ENCODE measurements at places on chromosomes 1 and 21.

- no peak for DNase-seq
Observed at GRCh38 chr1:154735804-154736168, 127.8 kb upstream of the ADAR start.

GRCh38 chr1:207797229-207797973 is 45.5 kb downstream of the CD46 start:
- peak; percentile 38 for DNase-seq

DNA sequence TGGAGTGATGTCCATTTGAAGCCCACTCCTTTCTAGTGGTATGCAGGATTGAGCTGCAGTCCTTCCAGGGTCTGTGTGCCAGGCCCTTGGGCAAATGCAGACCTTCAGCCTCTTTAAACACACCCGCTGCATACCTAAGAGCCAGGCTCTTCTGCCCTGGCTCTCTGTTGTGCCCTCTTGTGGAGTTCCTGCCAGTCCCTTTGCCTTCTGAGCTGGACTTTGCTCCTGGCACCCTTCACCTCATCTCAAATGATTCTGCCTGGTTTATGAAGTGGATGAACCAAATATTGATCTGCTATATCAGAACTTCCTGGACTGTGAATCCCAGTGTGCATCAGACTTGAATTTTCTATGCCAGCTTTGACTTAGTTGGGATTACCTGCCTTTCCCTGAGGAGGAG is 158.8 kb downstream of the URB2 start:
- DNase-seq: no peak

- DNase-seq: no peak
Observed at GRCh38 chr1:200233393-200233792, 176.4 kb downstream of the ZNF281 start.

- no peak for DNase-seq
Observed at GRCh38 chr1:10252508-10252907, 42.1 kb downstream of the KIF1B start.

DNA sequence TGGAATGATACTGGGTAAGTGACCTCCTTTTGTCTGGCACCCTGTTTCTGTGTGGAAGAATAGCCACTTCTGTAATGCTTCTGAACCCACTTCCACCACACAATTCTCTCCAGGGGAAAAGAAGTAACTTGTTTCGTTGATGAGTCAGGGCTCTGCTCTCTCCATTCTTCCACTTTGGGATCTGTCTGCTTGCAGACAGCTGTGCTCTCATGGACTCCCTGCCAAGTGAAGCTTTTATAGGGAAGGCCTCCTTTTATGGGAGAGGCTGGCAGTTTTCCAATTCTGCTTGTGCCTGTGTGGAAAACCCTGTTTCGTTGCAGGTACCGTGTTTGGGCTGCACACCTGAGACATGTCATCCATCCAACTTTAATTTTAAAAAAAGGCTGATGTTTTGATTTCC is 130.7 kb downstream of the GIPC2 start:
- peak; percentile 15 for DNase-seq

DNA sequence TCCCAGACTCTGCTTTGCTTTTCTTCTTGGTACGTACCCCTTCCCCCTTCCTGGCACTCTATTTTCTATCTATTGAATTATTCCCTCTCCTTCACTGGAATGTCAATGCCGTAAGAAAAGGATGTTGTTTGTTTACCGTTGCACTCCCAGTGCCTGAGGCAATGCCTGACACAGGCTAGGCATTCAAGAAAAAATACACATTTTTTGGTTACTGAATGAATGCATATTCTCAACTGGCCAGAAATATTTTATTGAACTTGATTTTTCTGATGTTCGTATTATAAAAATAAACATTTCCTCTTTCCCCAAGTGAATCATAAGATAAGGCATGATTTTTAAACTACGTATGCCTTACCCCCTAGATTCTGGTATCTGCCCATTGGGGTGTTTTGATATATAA is 41.2 kb downstream of the GNG12 start:
- no peak for DNase-seq

DNA sequence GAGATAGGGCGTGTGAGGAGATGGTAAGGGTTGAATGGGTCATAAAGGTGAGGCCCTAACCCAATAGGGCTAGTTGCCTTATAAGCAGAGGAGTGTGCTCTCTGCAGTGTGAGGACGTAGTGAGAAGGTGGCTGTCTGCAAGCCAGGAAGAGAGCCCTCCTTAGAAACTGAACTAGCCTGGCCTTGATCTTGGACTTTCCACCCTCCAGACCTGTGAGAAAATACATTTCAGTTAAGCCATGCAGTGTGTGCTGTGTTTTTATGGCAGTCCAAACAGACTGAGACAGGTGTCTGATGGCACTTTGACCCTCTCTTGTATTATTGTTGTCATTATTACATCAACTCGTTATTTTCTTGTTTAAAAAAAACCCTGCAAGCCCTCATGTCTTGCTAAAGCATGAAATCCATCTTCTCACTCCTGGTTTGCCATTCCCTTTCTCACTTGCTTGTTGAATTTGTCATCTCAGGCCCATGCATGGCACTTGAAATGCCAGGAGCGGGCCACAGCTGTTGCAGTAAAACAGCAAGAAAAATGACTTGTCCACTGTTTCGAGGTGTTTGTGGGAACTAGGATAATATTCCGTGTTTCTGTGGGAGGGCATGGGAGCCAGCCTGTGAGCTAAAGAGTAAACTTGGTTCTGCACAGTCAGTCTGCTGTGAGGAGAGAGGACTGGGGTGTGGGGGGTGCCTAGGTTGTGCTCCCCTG is 78.6 kb downstream of the STUM start:
- DNase-seq: no peak

GRCh38 chr21:38496224-38496623 is 2.1 kb downstream of the ERG start:
- no peak for DNase-seq

DNA sequence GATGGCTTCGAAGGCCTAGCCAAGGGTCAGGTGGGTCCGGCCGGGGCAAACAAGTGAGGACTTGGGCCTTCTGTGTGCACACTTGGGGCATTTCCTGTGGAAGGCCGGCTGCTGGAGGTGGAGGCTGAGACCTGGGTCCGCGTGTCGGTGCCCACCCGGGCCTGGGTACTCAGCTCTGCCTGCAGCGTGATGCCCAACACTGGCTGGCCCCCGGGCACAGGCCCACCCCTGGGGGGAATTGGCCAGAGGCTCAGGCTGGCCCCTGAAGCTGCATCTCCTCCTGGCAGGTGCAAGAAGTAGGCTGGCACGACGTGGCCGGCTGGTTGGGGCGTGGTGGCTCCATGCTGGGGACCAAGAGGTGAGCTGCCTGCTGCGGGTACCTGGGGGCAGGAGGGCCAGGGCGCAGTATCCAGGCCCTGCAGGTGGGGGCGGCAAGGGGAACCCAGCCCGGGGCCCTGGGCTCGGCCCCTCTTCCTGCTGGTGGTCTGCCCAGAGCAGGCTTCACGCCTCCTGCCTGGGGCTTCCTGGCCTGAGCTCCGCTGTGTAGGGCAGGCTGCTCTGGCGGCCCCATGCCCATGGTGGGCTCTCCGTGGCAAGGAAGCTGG is 17.2 kb downstream of the CFAP410 start:
- no peak for DNase-seq

DNA sequence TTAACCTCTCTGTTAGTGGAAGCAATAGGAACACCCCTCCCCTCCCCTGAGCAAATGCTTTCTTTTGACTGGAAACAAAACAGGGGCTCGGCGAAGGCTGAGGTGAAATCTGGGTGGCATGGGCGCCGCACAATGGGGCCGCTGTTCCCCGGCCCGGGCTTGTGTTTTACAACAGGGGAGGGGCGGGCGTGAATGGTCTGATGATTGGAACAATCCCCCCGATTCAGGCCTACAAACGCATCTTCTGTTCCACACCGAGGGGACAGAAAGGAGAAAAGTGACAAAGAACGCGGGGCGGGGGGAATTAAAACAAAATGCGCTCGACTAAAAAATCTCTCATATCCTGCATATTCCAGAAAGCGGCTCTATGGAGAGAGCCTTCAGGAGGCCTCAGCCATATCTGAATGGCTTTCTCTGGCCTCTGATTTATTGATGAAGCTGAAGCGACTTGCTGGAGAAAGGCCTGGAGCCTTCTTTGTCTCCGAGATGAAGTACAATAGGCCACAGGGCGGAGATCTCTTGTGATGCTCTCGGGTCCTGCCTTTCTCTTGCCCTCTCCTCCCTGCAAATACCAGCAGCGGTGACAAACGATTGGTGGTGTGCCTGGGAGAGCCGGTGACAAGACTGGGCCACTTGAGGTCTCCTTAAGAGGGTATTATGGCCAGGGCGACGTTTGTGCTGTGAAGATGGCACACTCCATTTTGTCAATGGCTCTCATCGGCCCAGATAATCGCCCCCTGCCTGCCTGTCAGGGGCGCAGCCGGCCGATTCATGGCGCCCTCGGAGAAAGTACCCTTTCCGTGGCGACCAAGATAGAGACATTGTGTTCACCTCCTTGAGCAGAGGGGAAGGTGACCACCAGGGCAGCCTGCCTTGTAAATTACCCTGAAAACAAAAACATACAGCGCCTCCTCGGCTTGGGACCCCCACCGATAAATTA is 47.1 kb upstream of the OLIG2 start:
- DNase-seq: no peak

GRCh38 chr21:35256468-35256988 is 207.4 kb upstream of the RUNX1 start:
- peak; percentile 91 for DNase-seq

DNA sequence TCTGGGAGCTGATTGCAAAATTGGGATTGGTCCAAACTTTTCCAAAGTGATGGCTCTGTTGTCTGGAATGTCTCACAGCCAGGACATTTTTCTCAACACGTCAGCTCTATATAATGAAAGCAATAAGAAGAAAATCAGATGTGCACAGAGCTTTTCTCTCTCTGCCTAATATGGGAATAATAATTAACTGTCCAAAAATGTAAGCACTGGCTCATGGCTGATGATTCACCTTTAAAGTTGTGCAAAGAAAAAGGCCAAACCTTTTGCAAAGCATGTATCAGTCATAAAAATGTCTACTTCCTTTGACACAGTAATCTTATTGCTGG is 30.4 kb downstream of the ZNF281 start:
- DNase-seq: no peak

DNA sequence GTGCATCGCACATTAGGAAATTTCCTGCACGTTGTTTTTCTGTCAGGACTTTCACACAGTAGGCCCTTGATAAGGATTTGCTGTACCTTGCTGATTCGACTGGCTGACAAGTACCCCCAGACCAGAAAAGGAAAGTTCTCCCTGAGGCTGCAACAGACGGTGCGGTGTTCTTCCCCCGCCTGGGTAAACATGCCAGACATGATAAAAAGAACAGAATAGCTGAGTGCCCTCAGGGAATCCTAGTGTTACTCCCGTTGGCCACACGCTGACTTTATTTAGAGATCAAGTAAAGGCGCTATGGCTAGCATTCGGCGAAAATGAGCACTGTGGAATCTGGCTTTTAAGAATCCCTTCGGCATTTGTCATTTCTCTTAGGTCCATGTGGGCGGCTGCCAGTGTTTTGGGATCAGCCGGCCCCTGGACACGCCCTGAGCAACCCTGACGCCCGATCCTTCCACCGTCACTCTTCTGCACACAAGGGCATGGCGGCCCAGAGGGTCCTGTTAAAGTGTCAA is 607.7 kb downstream of the KIF26B start:
- DNase-seq: no peak

GRCh38 chr1:109631513-109632505 is 12.2 kb downstream of the AMPD2 start:
- no peak for DNase-seq

DNA sequence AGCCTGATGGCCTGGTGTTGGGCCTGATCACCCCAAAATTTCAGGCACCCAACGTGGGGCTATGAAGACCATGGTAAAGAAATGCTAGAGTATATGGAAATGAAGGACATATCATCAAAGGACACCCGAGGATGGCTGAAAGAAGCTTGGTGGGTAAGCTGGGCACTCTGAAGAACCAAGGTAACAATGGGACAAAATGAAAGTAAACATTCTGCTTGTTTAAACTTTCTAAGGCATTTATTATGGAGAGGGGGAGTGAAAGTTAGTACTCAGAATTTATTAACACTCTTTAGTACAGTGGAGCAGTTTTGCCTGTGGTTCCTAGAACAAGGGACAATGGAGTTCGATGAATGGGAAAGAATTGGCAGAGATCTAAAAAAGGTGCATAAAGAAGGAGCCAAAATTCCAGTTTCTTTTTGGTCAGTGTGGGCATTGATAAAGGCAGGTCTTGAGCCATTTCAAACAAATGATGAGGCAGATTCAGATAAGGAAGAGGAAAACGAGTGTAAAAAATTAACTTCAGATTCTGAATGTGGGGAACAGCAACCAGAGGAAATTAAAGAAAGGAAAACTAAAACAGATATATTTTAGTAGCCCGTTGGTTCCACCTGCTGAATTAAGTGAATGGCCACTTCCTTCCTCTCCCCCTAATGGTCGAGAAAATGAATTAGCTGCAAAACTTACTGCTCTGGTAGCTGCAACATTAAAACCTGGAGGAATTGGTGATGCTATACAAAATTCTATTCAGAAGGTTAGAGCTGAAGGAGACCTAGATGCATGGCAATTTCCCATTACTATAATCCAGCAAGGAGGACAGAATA is 8.4 kb upstream of the PM20D1 start:
- DNase-seq: no peak

- DNase-seq: no peak
Observed at GRCh38 chr1:71737768-71738167, 544.6 kb downstream of the NEGR1 start.

- no peak for DNase-seq
Observed at GRCh38 chr1:90561103-90561783, 155.9 kb downstream of the BARHL2 start.

- no peak for DNase-seq
Observed at GRCh38 chr1:229410692-229411433, 23.0 kb downstream of the ACTA1 start.

- DNase-seq: no peak
Observed at GRCh38 chr1:173430677-173431303, 46.3 kb upstream of the PRDX6 start.

DNA sequence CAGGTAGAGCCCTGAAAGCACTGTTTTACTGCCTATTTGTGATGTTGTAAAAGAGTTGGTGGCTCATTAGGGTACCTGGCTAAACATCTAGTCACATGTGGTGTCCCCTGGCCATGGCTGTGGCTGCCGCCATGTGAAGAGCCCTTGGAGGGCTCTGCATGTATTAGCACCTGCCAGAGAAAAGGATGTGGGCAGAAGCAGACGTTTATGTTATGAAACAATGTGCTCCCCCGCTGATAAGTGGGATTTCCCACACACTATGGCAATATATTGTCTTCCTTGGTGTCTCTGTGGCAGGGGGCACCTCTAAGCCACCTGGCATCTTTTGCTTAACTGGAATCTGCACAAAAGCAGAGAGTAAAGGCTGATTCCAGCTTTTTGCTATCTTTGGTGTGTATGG is 9.6 kb downstream of the TENT5C start:
- DNase-seq: no peak

GRCh38 chr1:87928623-87929022 is 599.9 kb downstream of the LMO4 start:
- DNase-seq: no peak

GRCh38 chr1:12078938-12079861 is 16.1 kb downstream of the TNFRSF8 start:
- no peak for DNase-seq

- no peak for DNase-seq
Observed at GRCh38 chr1:33410091-33410701, 20.7 kb downstream of the PHC2 start.
